ENCODE measurements at places on chromosomes 5 and 9. TPM values are rescaled to one million over a fixed set of nuclear protein-coding genes. Genes with fewer than 3 reads are reported as not detected.

The GPR151 gene
- polyA plus RNA-seq: not detected

The PLPPR1 gene
- not detected for polyA plus RNA-seq

The IFNA21 gene
- polyA plus RNA-seq: not detected

The SNX2 gene
- polyA plus RNA-seq: 45.2 TPM

The INSL6 gene
- polyA plus RNA-seq: not detected

The WNK2 gene
- 1.8 TPM for polyA plus RNA-seq

The DNM1 gene
- 17.6 TPM for polyA plus RNA-seq

The CTNND2 gene
- not detected for polyA plus RNA-seq

The GARIN3 gene
- polyA plus RNA-seq: not detected

The SLCO6A1 gene
- 0.26 TPM for polyA plus RNA-seq

The PLAC8L1 gene
- polyA plus RNA-seq: not detected

The ELOVL7 gene
- polyA plus RNA-seq: 6.9 TPM

The LHX6 gene
- 12.0 TPM for polyA plus RNA-seq

The ANKRD31 gene
- 0.04 TPM for polyA plus RNA-seq

The ZNF354C gene
- 0.08 TPM for polyA plus RNA-seq

The SLC2A8 gene
- 10.4 TPM for polyA plus RNA-seq

The HRH2 gene
- polyA plus RNA-seq: not detected

The SPINK7 gene
- not detected for polyA plus RNA-seq

The PLK2 gene
- not detected for polyA plus RNA-seq

The NPR3 gene
- 0.01 TPM for polyA plus RNA-seq

The HAVCR1 gene
- not detected for polyA plus RNA-seq

The KLF9 gene
- 6.5 TPM for polyA plus RNA-seq

The CARTPT gene
- not detected for polyA plus RNA-seq

The TMEM232 gene
- polyA plus RNA-seq: 0.77 TPM

The SLC34A1 gene
- not detected for polyA plus RNA-seq

The HTR4 gene
- not detected for polyA plus RNA-seq

The IL4 gene
- not detected for polyA plus RNA-seq

The LECT2 gene
- polyA plus RNA-seq: not detected

The RLN2 gene
- not detected for polyA plus RNA-seq

The SLC36A2 gene
- polyA plus RNA-seq: not detected

The PCDHB2 gene
- not detected for polyA plus RNA-seq

The EGFL7 gene
- 286 TPM for polyA plus RNA-seq

The SPATA9 gene
- polyA plus RNA-seq: 0.16 TPM

The MORN5 gene
- not detected for polyA plus RNA-seq

The NKD2 gene
- not detected for polyA plus RNA-seq

The OCLN gene
- 0.19 TPM for polyA plus RNA-seq

The PCDHB10 gene
- polyA plus RNA-seq: not detected

The SMIM27 gene
- 4.4 TPM for polyA plus RNA-seq

The DPYSL3 gene
- polyA plus RNA-seq: not detected

The PCDHGA1 gene
- polyA plus RNA-seq: 0.05 TPM

The IFNB1 gene
- polyA plus RNA-seq: not detected

The PCDHGC5 gene
- polyA plus RNA-seq: not detected
